Activated CD4-positive, alpha-beta T cell treated with anti-CD3 and anti-CD28 coated beads, Interleukin-2, Interleukin-4, amounts not matched to agents 100 ng/mL and 50 ng/mL, durations not matched to agents 16 hours and 8 hours (primary cell): ENCODE measurements at places on chromosomes 4 and X.

- no peak for DNase-seq
These were observed 219.1 kb downstream of the MID1 start for GRCh38 chrX:10401239-10401638.

GRCh38 chr4:16844816-16845586 lies 53.4 kb downstream of the LDB2 start:
- DNase-seq, result no peak

DNA sequence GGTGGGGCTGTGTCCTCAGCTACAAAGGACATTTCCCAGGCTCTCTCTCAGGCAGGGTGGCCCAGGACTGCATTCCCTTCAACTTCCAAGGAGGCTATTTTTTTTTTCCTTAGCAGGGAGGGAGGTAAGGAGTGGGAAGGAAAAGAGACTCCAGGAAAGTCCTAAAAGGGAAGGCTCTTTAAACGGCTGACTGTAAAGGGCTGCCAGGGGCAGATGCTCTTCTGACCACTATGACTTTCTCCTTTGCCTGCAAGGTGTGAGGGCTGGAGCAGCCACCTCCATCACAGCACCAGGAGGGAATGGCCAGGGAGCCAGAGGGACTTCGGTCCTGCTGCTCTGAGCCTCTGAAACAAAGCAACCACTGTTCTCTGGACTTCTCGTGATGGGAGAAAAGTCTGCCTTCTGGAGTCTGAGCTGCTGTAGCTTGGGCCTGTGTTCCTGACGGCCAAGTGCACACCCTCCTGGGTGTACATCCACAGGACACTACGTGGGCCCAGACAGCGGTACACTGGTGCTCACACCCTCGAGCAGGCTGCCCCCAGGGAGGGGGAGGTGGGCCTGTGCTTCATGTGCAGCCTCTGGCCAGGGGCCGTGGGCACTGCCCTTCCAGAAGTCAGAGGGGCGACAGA lies 17.9 kb downstream of the NAT8L start:
- no peak for DNase-seq

DNA sequence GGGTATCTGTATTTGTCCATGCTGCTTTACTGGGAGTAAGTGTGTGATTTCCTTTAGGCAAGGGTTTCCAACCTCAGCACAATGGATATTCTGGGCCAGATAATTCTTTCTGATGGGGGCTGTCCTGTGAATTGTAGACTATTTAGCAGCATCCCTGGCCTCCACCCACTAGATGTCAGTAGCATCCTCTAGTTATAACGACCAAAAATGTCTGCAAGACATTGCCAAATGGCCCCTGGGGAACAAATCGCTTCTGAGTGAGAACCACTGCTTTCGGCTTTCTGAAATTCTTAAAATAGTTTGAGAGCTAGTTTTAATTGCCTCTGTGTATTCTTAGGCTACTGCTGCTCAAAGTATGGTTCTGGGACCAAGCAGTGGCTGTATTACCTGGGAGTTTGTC lies 81.2 kb upstream of the GPM6B start:
- DNase-seq, result peak; percentile 15

DNA sequence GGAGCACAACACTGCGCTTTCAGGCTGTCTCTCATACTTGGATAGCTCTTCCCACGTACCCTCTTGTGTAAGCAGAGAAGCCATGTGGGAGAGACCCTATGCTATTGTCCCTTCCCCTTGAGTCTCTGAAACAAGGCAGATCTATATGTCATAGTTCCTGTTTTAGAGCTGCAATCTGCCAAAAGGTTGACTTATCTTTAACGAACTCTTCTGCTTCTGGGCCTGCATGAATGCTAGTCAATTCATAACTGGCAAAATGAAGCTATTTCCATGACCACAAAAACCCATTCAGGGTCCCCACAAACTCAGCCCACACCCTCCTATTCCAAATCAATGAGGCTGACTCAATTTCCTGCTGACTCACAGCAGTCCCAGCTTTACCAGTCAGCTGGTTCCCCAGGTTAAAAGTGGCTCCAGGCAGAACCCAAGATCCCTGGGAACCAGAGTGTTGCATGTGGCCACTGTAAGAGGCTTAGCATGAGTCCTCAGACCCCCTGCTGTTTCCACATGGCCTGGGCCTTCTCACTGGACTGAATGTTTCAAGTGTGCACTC lies 25.3 kb upstream of the SOD3 start:
- peak; percentile 46 for DNase-seq

DNA sequence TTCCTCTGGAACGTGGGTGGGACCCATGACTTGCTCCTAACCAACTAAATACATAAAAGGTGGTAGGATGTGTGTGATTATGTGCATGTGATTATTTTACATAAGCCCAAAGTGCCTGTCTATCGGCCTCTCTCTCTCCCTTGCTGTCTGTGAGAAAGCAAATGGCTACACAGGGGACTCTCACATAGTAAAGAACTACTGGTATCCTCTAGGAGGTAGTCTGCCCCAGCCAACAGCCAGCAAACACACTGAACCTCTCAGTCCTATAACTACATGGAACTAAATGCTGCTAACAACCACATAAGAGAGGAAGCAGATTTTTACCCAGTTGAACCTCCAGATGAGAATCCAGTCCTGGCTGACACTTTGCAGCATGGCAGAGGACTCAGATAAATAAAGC lies 1249.4 kb downstream of the ADGRL3 start:
- DNase-seq, result no peak

DNA sequence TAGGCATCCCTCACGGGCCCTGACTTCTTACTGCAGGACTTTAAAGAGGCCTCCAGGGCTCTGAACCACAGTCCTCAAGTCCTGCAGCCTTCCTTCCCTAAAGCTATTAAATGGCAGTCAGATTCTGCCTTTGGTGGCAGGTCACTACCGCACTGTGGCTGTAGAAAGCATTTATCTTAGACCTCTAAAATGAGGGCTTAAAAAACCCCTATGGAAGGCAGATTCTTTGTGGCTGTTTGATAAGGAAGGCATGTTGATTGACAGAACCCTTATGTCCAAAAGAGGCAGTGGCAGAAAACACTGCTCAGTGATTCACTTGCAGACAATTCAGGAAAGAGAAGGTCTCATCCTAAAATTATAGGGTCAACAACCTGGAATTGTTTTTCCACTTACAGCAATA lies 79.2 kb downstream of the FBXL5 start:
- no peak for DNase-seq

GRCh38 chr4:23135792-23136645 lies 443.3 kb downstream of the GBA3 start:
- peak; percentile 35 for DNase-seq

DNA sequence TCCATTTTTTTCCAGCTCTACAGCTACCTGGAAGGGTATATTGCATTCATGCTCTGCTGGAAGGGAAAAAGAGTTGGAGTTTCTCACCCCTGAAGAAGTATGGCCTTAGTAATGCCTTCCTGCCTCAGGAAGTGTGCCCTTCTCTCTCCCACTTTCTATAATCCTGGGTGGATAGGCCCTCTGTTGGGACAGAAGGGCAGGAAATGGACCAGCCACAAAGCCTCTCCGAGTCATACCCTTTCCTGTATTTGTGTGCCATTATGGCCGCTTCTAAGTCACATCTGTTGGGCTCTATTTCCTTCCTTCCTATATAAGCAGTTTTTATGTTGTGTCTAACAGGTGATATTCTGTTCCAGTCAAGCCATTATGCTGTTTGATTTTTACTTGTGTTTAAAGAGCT lies 74.8 kb upstream of the SMARCA5 start:
- DNase-seq, result no peak

DNA sequence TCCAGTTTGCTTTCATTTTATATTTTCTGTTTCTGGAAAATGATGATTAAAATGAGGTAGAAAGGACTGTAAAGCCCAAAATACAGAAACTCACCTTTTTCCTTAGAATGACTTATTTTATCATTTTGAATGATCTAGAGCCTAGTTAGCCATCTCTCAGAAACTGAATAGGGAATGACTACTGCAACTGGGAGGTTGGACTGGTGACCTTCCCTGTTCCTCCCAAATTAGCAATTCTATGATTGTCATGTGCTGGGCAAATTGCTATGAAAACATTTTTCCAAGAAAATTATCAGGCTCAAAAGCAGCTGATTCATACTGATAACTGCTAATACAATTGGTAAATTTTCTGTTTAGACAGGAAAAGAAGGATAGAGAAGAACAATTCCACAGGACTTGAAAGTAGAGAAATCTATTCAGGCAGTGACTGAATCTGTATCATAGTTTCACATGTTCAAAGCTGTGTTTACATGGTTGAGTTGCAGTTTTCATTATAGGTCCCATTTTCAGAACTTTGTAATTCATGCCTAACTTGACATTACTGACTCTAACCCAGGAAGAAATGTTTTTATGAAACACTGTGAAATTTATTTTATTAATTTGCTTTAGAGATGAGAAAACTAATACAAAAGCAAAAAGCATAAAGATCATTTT lies 43.4 kb upstream of the SEC24B start:
- no peak for DNase-seq

- no peak for DNase-seq
These were observed 206.9 kb downstream of the GLUD2 start for GRCh38 chrX:121254336-121254735.

DNA sequence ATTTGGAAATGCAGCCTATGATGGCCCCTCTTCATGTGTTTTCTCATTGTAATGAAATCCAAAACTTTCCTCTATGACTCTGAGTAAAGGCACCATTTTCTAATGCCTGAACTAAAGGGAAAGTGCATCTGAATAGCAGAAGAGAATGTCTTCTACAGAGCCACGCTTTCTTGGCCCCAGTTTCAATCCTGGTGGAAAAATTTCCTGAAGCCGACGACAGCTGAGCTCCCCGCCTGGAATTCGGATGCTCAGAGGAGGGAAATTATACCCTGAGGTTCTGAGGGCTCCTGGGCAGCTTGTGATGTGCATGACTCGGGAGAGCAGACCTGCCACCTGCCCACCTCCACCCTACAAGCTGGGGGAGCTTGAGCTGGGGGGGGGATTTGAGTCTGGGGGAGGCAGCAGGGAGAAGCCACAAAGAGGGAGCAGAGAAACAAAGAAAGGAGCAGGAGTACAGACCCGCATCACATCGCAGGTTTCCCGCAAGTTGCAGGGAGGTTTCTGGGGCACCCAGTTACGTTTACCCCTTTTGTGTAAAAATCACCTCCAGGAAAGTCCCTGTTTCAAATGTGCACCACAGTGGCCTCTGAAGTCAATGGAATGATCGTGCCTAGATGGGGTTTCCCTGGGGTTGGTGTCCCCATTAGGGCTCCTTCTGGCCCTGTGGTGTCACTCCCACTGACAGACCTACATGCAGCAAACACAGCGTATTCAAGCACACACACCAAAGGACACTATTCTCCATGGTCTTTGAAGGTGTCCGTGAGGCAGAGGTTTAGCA lies 145.6 kb upstream of the RBPJ start:
- no peak for DNase-seq

DNA sequence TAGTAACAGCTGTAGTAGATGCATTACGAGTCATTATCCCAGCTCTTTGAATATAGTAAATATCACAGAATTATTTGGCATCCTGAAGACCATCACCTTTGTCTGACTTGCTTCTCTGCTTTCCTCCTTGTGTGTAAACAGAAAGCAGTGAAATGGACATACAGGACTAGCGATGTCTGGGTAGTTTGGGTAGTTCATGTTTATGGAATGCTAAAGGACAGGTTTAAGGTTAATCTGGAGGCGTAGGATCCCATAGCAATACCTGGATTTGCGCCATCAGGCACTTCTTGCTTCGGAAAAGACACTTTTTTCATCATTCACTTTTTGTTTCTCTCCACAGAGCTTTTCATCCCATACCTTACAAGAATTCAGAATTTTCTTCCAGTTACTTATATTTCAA lies 232.2 kb downstream of the GPAT3 start:
- DNase-seq, result no peak

- DNase-seq, result no peak
These were observed 65.6 kb downstream of the UBA6 start for GRCh38 chr4:67635331-67635730.

DNA sequence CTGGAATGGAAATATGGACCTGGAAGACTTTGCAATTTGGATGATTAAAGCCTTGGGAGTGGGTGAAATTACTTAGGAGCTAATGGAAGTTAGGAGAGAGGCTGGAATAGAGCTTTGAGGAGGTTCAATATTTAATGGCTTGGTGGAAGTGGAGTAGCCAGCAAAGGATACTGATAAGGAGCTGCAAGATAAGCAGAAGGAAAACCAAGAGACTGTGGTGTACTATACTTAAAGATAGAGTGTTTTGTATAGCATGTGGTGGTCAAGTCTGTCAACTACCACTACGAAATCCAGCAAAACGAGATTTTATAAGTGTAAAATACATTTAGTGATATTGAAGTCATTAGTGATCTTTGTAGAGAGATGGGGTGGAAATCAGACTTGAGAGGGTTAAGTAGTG lies 54.0 kb upstream of the TMLHE start:
- DNase-seq, result no peak

DNA sequence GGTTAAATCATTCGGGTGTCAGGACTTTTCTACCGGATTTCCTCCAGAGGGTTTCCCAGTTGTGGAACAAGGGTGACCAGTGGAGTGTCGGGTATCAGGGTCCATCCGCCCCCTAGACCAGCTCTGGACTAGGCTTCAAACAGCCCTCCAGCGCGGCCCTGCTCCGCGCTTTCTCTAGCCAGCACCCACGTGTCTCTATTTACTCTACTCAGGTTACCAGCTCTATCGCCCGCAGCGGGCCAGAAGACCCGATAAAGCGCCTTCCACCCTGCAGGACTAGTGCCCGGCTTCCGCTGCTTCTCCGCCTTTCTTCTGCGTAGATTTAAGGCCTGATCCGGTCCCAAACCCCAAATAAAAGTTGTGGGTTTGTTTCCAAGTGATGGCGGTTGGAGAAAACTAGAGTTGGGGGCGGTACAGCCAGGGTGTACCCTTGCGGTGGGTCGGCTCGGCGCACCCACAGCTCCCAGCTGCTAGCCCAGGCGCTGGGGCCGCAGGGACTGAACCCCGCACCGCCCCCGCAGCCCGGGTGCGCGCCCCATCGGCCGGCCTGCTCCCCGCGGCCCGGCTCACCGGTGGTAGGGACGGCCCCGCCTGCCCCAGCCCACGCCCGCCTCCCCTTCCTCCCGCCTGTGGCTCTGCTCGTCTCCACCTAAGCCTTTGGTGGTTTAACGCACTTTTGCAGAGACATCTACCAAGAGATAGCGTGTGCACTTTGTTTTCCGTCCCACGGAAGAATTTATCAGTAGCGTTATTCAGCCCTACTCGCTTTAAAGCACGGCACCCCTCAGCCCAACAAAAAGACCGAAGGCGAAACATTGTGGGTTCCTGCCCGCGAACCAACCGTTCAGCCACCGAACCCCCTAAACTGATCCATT lies 2.1 kb downstream of the LEF1 start:
- DNase-seq, result peak; percentile 62

GRCh38 chr4:1413687-1414479 lies 7.6 kb upstream of the NKX1-1 start:
- DNase-seq, result no peak
